ENCODE measurements at places on chromosomes 13 and 19. TPM values are rescaled to one million over a fixed set of nuclear protein-coding genes. Genes with fewer than 3 reads are reported as not detected.

TMEM59L gene
- 0.64 TPM for total RNA-seq

- DNase-seq, result peak; percentile 76
These were observed 105.7 kb upstream of the RAP2A start for GRCh38 chr13:97328222-97328790.

DNA sequence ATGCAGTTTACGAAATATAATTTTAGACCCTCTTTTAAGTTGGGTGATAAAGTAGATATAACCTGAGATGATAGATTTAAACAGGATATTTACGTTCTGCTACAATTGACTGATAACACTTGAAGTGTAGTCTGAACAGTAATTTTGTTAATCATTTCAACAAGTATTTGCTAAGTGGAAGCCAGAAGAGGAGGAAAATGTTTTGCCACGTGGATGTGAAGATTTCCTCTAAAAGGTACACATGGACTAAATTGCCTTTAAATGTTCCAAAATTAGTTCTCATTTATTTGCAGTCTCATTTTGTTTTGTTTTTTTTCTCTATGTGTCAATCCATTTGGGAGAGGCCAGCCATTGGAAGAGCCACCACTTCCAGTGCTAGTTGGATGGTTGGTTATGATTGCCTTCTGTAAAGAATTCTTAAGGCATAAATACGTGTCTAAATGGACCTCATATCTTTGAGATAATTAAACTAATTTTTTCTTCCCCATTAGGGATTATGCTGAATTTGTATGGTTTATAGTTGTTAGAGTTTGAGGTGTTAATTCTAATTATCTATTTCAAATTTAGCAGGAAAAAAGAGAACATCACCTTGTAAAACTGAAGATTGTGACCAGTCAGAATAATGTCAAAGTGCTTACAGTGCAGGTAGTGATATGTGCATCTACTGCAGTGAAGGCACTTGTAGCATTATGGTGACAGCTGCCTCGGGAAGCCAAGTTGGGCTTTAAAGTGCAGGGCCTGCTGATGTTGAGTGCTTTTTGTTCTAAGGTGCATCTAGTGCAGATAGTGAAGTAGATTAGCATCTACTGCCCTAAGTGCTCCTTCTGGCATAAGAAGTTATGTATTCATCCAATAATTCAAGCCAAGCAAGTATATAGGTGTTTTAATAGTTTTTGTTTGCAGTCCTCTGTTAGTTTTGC, 2.8 kb downstream of the MIR17HG start:
- DNase-seq, result no peak

DNA sequence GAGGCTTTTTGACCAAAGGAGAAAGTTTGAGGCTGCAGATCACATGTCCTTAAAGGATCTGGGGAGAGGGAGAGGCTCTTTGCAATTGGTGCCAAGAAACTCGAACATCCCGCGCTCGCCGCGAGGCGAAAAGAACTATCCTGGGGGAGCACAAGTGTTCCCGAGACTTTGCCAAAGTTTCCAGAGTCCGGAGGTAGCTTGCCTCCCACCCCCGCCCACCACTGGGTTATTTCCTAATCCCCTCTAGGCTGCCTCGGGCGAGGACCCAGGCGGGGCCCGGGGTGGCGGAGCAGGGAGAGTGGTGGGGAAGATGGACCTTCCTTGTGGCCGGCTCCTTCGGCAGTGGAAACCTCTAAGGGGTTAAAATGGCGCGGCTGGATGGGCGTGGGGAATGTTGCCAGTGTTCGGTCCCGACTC, 114.5 kb downstream of the KCNRG start:
- DNase-seq, result no peak

DNA sequence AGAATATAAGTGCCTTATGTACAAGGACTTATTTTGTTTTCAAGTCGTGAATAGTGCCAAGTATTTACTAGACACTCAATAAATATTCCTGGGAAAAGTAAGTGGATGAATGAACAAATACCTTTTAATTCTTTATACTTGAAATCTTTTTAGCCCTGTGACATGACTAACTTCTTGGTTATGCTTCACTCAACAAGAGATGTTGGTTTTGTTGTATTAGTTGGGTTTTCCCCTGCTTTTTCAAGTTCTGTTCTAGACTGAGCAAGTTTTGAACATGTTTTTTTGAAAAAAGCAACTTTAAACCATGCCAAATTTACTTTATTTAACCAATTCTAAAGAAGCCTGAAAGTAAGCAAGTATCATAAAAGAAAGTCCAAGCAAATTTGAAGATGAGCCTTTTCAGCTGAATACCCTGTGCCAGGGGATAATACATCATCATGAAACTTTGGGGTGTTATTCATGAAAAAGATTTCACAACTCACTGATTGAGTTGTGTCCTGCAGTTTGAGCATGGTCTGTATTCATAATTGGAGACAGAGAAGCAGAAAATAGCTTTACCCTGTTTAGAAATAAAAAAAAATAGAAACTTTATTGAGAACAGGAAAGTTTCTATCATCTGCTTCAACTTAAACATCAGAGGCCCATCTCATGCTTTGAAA, 11.1 kb downstream of the LMO7 start:
- DNase-seq, result no peak

DNA sequence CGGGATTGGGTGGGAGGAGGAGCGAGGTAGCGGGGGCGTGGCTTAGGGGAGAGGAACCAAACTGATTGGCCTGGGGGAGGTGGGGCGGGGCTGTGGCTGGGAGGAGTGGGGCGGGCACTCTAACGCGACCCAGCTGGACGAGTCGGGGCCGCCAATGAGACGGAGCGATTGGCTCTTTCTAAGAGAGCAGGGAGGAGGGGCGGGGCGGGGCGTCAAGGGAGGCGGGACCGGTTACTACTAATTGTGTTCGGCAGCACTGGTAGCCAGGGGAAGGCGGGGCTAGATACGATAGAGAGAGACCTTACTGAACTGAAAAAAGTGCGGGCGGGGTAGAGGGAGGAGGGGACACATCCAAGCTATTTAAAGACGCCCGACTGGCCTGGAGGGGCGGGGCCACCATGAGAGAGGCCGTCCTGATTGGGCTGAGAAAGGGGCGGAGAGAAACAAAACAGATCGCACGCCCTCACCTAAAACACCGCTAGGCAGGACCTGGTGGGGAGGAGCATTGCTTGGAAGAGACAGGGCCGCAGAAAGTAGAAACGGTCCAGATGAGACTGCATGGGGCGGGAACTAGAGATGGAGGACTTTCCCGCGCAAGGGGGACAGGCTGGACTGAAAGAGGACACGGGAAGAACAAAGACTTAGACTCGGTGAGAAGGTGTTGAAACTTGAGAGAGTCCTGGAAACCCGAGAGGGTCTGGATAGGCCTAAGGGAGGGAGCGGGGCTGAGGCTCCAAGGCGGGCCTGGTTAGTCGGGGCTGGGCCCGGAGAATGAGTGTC, at the start of gene KCNC3:
TSS of gene KCNC3 (minus strand) at position 232 of the 780 bp plus-strand sequence. CDS start 295 bp downstream, outside the sequence.
- DNase-seq, result no peak

ZNF575 gene
- not detected for total RNA-seq
